NCI-H2171 treated with DMSO at 0.1 percent for 48 hours (cell line): ENCODE measurements at places on chromosomes 3 and 15.

DNA sequence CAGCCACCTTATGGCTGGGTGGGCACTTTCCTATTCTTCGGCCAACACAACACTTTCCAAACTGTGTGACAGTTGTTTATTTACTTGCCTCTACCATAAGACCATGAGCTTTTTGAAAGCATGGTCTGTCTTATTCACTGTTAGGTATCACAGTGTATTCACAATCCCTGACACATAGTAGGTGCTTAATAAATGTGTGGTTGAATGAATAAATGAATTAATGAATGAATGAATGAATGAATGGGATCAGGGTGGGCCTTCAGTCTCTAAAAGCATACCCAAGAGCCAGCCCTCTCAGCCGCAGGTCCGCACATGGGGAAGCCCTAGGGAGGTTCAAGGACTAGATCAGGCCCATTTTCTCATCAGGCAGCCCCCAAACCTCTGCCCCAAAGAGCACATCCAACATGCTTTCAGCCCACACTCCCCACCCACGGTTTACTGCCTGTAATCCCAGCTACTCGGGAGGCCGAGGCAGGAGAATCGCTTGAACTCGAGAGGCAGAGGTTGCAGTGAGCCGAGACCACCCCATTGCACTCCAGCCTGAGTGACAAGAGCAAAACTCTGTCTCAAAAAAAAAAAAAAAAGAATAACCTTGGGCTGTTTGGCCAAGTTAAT, 95.9 kb downstream of the LIPC start:
- DNase-seq: no peak

DNA sequence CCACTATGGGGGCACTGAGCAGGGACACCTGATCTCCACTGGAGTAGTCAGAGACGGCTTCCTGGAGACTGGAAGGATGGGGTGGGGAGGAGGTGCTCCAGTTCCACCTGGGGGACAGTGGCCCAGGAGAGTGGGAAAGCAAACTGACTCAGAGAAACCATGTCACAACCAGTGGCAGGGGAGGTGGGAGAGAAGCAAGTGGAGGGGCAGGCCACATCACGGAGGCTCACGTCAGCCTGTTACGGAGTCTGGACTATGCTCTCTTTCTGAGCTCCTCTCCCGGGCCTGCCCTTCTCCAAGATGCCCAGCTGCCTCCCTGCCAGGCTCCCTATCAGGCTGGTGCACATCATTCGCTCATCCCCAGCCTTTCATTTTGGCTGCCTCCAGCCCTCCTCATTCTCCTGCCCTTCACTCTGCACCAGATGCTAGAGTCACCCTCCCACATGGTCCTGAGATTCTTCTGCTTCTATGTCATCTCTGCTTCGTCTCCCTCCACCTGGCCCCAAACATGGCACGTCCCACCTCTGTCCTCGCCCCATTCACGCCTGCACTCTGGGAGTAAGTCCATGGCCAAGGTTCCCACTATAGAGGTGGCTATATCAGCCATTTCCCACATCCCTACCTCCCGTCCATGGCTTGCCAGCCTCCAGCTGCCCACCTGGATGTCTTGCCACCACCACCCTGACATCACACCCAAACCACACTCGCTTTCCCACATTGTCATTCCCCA, 100.3 kb downstream of the ADCY5 start:
- no peak for DNase-seq

DNA sequence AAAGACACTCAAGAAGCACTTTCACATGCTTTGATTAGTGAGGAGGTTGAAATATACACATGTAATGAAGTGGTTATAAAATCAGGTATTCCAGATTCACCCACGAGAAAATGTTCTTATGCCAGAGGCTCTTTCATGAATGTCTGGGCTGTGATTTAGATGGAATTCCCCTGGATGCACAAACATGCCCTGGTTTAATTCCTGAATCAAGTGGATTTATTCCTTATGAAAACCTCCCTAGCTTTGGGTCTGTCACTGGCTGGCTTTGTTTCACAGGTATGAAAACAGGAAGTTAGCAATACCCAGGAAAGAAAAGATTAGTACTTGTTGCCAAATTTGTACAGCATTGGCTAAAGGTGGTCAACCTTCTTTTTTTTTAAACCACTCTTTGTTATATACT, 1123.0 kb downstream of the ROBO1 start:
- no peak for DNase-seq

DNA sequence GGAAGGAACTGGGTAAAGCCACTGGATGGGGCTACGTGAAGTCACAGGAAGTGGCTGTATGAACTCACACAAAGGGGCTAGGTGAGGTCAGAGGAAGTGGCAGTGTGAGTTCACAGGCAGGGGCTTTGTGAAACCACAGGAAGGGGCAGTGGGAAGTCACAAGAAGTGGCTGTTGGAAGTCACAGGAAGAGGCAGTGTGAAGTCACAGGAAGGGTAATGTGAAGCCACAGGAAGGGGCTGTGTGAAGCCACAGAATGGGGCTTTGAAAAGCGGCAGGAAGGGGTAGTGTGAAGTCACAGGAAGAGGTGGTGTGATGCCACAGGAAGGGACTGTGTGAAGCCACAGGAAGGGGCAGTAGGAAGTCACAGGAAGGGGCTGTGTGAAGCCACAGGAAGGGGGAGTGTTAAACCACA, 34.6 kb downstream of the GASK1A start:
- no peak for DNase-seq

DNA sequence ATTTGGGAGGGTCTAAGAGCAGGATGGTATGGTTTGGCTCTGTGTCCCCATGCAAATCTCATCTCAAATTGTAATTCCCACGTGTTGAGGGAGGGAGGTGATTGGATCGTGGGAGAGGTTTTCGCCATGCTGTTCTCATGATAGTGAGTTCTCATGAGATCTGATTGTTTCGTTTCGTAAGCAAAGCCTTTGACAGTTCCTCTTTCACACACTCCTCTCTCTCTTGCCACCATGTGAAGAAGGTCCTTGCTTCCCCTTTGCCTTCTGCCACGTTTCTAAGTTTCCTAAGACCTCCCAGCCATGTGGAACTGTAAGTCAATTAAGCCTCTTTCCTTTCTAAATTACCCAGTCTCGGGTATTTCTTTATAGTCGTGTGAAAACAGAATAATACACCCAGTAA, 553.7 kb downstream of the TAFA4 start:
- no peak for DNase-seq

DNA sequence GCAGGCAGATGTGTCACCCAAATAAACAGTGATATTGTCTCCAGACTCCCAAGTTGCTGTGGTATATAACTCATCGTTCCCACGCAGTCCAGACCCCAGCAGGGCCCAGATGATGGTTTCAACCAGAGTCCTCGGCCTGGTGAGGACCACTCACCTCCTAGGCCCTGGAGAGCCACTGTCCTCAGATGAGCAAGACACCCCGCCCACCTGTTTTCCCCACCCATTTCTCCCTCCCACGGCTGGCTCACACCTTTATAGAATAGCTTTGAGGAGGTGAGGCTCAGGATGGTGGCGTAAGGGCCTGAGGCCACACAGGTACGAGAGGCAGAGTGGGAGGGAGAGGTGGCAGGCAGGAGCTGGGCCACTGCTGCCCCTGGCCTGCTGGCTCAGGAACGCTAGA, 7.5 kb downstream of the MESP1 start:
- DNase-seq: no peak

GRCh38 chr3:48966876-48967361, 23.1 kb upstream of the P4HTM start:
- DNase-seq: no peak
